ENCODE measurements at places on chromosomes 4 and X.

DNA sequence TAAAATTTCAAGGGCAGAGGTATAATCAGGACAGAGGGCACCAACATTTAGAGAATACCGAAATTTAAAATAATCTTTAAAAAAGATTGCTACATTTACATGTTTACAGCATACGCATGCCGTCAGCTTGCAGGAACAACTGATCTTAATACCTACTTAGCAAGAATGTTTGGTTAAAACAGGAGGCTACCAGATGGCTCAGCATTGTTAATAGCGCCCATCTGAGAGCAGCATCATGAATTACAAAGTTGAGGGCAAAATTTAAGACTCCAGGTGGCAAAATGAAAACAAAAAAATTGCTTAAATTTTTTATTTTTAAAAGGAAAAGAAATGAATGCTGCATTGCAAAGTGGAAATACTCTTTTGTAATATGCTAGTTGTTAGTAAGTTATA is 241.3 kb downstream of the C4orf33 start:
- DNase-seq: no peak

- DNase-seq: no peak
Observed at GRCh38 chr4:8041172-8041571, 101.5 kb upstream of the AFAP1 start.

GRCh38 chr4:111506706-111507105 is 638.5 kb upstream of the FAM241A start:
- peak; percentile 66 for DNase-seq

GRCh38 chrX:120485638-120486520 is 16.8 kb upstream of the LAMP2 start:
- peak; percentile 85 for DNase-seq

- DNase-seq: no peak
Observed at GRCh38 chrX:104122829-104123228, 10.5 kb downstream of the ZCCHC18 start.

DNA sequence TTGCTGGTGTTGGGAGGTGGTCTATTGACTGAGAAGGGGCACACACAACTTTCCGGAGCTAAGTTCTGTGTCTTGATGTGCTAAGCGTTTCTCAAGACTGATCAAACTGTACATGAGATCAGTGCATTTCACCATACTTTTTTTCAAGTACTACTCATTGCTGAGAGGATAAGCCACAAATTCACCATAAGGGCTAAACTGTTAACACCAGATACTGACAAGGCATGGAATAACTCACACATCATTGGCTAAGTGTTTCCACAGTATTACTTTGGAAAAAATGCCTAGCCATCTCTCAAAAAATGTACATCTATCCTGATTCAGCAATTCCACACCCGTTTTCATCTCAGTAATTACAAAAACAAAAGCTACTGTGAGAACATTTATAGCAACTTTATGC is 13.0 kb downstream of the RBMX start:
- DNase-seq: no peak

DNA sequence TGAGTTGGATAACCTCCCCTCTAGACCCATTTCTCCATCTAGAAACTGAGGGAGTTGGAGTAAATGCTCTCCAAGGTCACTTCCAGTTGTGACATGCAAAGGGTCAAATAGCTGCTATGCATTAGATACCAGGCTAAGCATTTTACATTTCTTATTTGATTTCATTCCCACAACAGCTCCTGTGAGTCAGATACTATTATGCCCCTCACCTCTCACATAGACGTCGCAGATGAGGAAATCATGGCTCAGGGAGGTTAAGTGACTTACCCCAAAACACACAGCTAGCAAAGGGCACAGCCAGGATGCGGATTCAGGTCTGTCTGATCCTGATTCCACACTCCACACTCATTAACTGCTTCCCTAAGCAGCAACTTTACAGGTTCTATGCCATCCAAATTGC is 57.7 kb downstream of the PRPS1 start:
- no peak for DNase-seq

DNA sequence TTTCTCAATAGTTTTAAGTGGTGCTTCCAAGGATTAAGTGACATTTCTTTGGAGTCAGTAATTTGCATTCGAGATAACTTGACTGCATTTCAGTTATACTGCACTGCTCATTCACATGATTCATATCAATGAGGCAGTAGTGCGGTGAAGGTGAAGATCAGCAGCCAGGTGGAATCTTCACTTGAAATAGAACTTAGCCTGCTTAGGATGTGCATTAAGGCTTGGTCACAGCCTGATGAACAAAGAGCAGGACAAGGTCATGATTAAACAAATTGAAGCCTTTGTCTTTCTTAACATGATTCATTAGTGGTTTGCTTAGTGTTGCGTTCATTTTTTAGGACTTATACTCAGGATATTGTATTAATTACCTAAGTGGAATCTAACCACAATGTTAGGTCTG is 212.1 kb upstream of the GALNTL6 start:
- no peak for DNase-seq

GRCh38 chr4:1345903-1346780 is 866 bp upstream of the UVSSA start:
- DNase-seq: peak; percentile 38

DNA sequence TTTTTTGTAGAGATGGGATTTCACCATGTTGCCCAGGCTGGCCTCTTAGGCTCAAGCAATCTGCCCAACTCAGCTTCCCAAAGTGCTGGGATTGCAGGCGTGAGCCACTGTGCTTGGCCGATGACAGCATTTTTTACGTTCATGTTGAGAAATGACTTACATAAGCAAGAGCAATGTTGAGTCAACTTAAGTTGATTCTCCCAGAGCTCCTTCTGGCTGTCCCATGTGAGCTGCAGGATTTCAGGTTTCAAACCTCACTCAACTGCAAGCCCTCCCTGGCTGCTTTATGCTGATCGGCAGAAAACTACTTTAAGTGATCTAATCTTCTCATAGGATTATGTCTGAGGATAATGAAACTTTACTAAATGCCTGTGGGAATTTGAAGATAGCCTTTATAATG is 86.8 kb downstream of the GC start:
- no peak for DNase-seq

GRCh38 chr4:100079264-100079663 is 111.0 kb downstream of the DDIT4L start:
- DNase-seq: no peak

DNA sequence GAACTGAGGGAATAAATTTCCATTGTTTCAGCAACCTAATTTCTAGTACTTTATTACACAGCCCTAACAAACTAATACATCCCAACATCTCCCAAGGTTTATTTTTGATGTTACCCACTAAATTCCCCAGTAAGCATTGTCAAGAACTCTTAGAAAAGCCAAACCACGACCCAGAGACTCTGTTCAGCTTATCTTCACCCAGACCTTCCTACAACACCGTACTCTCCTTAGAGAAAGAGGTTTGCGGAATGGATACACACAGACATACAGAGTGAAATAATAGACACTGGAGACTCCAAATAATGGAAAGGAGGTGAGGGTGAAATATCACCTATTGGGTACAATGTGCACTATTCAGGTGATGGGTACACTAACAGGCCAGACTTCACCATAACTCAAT is 75.6 kb downstream of the LRBA start:
- no peak for DNase-seq

DNA sequence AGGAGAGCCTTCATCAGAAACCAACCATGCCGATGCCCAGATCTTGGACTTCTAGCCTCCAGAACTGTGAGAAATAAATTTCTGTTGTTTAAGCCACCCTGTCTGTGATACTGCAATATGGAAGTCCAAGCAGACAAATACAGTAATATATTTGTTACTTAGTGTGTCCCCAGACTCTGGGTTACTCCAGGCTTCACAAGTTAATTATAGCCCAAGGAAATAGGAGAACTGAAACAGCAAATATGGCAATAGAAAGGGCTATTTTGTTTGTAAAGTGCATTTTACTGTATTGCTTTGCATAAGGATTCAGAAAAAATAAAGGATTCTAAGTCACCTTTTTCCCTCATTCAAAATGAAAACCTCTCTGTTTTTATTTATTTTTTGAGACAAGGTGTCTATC is 15.7 kb downstream of the TIGD4 start:
- DNase-seq: no peak

DNA sequence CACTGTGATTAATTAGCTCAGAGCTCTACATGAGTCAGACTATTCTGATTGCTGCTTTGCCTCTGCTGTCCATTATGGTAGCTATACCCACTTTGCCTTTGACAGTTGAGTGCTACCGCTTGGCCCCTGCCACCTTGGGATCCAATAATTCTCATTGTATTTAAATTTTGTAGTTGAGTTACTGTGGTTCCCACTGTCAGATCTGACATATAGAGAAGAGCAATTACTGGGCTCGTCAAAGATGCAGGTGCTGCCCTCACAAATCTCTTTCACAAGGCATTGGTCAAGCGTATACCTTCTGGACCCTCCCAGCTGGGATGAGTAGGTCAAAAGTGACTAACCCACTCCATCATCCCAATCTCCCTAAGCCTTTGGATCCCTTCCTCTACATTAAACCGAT is 18.3 kb upstream of the PRDM8 start:
- no peak for DNase-seq

- DNase-seq: peak; percentile 50
Observed at GRCh38 chrX:646228-646495, 15.6 kb downstream of the SHOX start.

DNA sequence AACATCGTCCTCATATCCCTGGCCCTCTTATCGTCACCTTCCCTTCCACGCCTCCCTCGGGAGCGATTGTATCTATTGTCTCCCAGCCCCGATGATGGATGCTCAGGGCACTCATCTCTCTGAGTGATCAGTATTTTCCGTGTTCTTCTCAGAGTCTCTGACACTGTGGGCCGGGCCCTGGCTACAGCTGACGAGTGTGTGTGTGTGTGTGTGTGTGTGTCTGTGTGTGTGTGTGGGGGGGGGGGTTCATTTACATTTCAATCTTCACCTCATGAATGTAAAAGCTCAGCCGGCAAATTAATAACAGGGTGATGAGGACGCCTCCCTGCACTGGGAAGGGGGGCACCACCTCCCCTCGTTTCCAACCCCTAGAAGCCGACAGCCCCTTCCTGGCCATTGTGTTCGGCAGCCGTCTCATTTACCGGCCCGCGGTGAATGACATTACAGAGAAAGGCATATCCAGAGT is 159.5 kb downstream of the SHOX start:
- DNase-seq: no peak

- no peak for DNase-seq
Observed at GRCh38 chr4:116020141-116020722, 906.8 kb upstream of the NDST4 start.

All from EL (cell line).